ENCODE measurements at places on chromosomes 2 and 18.

DNA sequence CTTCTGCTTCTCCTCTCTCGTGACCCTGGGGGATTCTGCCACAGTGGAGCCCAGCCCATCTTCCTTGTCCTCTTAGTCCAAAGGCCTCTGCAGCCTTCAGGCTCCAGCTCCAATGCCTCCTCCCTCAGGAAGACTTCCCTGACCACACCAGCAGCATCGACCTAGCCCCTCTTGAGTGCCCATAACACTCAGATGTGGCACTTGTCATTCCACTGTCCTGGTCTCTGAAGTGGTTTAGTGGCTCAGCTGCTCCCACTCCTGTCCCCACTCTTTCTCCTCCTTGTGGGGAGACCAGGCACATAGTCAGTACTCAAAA lies 97.5 kb downstream of the STPG4 start:
- DNase-seq = no peak

- no peak for DNase-seq
Measured at GRCh38 chr2:165469417-165469816, at the start of gene CSRNP3. Gene CSRNP3, plus strand, starts transcription at chr2:165469698. Its CDS starts 125,368 bp downstream, at chr2:165595066.

DNA sequence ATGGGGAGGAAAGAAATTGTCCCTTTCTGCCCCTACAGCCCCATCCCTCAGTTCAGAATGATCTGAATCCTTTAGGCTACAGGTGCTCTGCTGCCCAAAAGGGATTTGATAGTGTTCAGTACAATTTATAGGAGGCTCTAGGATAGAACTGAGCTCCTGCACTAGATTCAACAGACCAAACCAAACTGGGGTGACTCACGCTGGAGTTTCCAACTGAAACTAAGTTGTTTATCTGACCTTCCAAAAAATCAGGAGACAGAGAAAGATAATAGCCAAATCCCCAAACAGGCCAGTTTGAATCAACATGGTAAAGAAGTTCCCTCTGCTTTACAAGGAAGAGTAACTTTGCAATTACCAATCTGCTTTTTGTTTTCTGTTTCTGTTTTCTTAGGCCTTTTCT lies 72.7 kb upstream of the MBOAT2 start:
- no peak for DNase-seq

GRCh38 chr2:85813982-85814801 lies 60.4 kb downstream of the ATOH8 start:
- DNase-seq = peak; percentile 80

DNA sequence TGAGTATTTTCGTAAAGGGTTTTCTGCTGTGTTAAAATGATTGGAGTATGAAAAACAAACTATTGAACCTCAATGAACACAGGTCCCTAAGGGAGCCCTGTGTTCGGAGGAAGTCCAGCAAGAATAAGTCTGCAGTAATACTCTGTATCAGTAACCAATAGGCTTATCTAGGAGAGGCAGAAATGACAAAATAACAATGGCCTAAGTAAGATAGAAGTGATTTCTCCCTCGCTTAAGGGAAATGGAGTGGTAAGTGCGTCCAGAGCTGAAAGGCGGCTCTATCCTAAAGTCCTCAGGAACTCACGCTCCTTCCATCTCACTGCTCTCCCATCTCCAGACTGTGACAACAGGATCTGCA lies 29.3 kb upstream of the MFSD6 start:
- DNase-seq = no peak

- DNase-seq = no peak
Measured at GRCh38 chr2:85926526-85926925, 37.7 kb upstream of the ST3GAL5 start.

DNA sequence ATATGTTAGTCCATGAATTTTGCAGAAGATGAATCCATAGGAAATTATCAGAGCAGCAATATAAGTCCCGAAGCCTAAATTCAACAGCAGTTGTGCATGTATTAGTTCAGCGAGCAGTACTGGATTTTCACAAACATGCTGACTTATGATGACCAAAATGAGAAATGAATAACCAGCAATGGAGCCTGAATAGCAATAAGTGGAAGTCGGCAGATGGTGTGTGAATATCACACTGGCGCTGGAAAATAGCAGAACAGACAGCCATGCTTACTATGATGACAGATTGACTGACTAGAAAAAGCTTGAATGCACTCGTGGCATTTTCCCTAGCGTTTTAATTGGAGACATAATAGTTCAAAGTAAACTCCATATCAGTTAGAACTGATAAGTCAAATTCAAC lies 1114.5 kb downstream of the DSC3 start:
- DNase-seq = no peak

DNA sequence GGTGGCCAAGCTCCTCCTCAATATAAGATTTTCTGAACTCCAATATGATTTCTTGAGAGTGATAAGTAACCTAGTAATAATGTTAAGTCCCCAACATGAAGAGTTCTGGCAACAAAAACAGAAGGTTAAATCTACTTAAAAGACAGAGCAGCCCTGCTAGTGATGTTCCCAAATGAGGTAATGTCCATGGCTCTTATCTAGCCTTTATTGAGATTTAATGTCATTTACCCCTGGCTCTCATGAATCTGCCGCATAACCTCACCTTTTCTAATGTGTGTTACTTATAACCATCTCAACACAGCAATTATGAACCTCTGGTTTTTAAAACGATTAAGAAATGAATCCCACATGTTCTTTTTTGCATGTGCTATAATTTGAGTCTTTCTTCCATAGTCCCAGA lies 167.5 kb upstream of the ZFP36L2 start:
- DNase-seq = no peak

DNA sequence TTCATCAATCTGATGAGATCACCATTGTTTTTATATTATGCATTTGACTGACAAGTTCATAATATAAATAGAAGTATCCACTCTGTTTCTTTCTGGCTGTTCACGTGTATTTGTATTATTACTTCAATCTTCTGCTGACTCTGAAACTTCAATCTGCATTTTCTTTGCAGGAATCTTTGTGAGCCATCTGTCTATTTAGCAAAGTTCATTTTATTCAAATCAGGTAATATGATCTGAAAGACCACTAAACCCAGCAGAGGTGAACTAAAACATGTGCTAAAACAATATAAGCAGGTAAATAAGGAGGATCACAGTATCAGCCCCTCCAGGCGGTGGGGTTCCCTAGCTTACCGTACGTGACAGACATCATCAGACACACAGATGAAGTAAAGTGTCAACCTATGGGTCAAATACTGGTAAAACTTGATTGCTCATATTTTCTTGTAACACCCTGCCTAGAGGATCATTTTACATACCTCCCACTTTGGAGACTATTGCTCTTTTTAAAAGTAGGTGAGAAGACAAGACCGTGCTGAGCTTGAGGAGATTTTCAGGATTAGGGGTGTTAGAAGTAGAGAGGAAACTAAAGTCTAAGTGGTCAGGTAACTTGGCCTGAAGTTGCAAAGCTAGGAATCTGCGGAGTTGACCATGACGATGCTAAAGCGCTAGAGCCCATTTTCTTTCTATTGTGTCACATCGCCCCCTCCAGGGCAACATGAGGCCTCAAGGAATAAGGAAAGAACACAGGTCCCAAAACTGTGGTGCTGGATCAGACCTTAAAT lies 9.0 kb downstream of the DTNB start:
- no peak for DNase-seq

DNA sequence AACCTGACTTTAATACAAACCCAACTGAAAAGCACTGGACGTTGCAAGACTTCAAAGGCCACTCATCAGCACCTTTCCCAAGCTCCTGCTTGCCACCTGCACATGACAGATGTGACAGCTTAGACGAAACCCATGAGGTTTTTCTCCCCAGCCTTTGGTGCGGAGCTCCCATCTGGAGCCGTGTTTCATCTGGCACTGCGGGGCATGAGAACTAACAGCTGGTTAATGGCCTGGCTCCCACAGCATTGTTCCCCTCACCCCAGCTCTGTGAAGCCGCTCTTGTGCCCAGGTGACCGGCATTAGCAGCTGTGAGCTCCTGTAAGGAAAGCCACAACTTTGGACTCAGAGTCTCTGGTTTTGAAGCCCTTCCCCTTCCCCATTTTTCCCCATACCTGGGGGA lies 50.9 kb downstream of the GALR1 start:
- DNase-seq = no peak

GRCh38 chr2:45469314-45470099 lies 141.6 kb downstream of the SRBD1 start:
- DNase-seq = no peak

DNA sequence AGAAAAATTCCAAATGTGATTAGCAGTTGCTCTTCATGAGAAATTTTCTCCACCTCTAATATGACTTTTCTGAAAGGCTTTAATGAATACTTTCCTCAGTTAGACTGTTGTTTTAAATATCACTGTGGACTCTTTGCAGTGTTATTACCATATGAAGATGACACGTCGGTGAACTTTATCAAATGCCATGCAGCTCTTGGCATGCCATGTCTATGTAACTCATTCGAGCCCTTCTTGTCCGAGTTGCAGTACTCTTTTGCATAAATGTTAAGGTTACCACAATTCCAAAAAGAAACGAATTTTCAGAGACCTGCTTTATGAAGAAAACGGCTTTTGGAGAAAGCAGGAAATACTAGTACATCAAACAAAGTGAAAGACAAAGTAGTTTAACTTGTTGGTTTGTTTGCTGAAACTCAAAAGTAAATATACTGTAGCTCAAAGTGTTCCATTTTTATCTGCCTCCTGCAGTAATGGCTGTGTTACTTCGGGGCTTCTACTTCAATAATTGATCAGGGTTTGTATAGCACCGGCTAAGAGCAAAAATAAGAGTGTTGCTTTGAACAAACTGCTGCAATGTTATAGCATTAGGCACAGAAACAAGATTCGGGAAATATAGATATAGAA lies 204.1 kb downstream of the ARHGAP15 start:
- no peak for DNase-seq

DNA sequence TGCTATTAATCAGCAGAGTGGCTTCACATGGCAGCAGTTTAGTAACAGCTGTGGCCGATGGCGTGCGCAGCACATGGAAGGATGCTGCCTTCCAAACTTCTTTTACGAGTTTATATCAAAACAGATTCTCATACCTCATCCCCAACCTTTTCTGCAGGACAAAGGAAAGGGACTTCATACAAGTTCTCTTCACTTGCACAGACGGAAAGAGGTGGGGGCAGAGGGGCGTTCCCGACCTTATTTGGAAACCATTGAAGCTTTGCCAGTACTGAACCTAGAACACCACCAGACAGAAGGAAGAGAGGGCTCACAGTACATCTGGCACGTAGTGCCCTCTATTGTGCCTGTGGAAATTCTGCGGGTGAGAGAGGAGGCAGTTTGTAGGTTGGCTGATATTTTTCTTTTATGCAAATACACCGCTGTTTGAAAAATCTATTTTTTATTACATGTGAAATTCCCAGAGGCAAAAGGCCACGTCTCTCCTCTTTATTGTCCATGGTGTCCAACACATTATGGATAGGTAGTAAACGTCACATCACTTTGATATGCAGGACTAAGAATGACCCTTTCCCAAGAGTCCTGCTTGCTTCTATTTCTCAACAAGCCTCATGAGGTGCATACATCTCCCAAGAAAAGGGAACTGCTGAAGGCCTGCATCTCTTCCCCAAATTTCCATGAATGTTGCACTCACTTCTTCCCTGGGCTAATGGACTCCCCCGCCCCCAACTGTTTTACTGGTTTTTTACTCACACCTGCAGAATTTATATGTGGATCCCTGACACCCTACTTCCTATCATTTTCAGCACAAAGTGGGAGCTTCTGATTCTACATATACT lies 31.3 kb downstream of the COLEC12 start:
- DNase-seq = no peak

DNA sequence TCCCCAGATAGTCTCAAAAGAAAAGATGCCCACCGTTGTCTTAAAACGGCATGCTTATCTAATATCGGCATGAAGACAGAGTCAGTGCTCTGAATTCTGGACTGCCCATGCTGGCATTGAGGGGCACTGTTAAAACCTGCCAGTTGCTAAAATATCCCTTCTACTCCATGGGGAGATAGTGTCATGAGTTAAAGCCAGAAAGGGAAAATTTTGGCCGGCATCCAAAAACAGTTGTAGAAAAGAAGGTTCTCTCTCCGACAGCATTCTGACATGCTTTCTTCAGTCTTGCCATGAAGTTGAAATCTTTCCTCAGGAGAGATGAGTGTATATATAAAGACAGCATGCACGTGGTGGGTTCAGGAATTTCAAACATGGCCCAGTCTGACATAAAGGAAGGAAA lies 401.3 kb upstream of the PIK3C3 start:
- DNase-seq = no peak

DNA sequence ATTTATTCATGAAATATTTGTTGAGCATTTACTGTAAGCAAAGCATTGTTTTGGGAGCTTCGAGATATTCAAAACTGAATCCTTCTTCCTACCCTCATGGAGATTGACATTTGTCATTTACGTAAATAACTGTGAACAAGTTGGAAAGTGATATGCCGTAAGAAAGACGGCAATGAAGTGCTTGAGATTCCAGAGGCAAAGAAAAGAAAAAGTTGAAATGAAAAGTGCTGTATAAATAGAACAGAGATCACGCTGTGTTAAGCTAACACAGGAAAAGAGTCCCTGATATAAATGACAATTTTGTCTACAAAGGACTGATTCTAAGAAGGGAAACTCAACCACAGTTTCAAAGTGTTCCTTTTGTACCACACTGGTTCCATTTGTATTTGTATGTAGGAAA lies 1.8 kb downstream of the CHRNA1 start:
- no peak for DNase-seq

GRCh38 chr2:135259123-135259522 lies 207.0 kb downstream of the RAB3GAP1 start:
- no peak for DNase-seq

GRCh38 chr2:114543236-114543766 lies 100.9 kb downstream of the DPP10 start:
- no peak for DNase-seq

DNA sequence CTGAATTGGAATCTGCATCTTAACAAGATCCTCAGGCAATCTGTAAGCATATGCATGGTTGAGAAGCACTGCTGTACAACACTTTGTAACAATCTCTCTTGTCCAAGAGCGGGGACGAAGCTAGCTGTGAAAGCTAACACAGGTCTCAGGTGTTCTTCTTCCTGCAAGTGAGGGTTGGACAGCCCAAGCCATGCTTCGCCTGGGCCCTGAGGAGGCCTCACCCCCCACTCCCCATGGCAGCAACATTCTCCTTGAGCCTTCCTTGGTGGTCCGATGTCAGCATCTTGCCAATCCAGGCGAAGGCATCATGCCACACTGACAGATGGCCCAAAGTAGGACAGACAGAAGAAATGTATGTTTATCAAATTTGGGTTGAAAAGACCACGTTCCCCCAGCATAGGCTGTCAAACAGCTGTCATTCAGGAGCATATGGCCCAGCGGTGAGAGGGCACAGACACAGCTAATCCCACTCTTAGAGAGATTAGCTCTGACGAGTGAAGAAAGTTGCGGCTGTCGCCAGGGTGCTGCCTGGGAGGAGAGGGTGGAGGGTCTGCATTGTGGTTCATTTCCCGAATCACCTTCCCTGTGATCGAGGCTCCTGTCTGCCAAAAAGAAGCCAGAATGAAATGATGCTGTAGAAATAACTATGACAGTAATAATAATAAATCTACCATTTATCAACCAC lies 344.7 kb downstream of the MYCN start:
- no peak for DNase-seq

Measured in stimulated activated CD4-positive, alpha-beta T cell treated with anti-CD3 and anti-CD28 coated beads, TNF-alpha, amount 100 ng/mL, for 48 hours (primary cell).